CD14-positive monocyte (primary cell): ENCODE measurements at places on chromosomes 1 and 21. TPM values are rescaled to one million over a fixed set of nuclear protein-coding genes. Genes with fewer than 3 reads are reported as not detected.

The TEDDM1 gene
- polyA plus RNA-seq, result 0.07 TPM

The GNG4 gene
- not detected for polyA plus RNA-seq

The DMRTA2 gene
- polyA plus RNA-seq, result not detected in 2 replicates

The PARS2 gene
- 0.62 and 0.73 TPM in 2 replicates for polyA plus RNA-seq

The CELA2A gene
- polyA plus RNA-seq, result not detected

The RHBG gene
- not detected for polyA plus RNA-seq

The CNKSR1 gene
- not detected for polyA plus RNA-seq

The CLDN19 gene
- polyA plus RNA-seq, result 0.08 TPM in 1 of 2 replicates, not detected in the other

The ANGPTL3 gene
- not detected for polyA plus RNA-seq

The ZBTB8OS gene
- 83.3 TPM for polyA plus RNA-seq

The MTX1 gene
- 86.0 TPM for polyA plus RNA-seq

DNA sequence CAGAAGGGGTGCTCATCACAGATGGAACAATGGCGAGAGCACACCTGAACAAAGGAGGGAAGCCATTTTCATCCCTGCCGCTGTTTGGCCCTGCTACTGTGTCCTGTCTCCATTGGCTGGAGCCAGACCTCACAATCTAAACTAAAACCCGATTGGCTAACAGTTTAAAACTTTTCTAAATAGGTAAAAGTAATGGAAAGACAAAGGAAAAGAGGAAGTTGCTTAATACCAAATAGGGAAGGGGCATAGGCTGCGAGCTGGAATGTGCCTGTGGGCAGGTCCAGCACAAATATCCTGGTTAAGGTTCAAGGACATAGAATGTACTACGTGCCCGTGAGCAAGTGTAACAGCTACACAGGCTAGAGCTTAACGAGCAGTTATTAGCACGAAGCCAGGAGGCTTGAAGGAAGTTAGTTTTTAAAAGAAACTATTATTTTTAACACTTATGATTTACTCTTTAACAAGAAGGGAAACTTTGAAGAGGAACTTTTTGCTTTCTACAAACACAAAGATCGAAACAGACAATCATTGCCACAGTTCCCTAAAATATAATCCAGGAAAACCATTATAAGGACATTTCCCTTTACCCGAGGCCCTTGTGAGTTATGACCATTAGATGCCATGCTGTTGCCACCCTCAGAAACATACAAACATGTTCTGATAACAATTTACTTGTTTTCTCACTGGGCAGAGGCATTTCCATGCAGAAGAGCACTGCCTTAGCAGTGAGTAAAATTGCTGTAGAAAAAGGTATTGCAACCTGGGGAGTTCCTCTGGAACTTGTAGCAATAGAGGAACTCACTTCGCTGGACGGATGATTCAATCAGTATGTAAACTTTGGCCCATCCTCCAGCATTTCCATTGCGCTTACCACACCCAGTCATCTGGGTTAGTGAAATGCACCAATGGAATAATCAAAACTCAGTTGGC, 4.8 kb upstream of the PTTG1IP start:
- peak; percentile 96 for DNase-seq

DNA sequence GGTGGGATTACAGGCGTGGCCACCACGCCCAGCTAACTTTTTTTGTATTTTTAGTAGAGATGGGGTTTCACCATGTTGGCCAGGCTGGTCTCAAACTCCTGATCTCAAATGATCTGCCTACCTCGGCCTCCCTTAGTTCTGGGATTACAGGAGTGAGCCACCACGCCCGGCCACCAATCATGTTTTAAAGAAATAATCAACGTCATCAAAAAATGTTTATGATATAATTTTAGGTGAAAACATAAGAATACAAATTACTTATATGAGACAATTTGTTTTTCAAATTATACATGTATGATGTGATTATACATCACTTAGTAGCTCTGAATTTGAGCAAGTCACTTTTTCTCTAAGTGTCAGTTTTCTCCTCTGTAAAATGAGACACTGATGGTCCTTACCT, 31.6 kb upstream of the SSBP3 start:
- DNase-seq, result no peak

- DNase-seq, result no peak
Measured at GRCh38 chr1:155983191-155984024, 5.1 kb upstream of the ARHGEF2 start.

- no peak for DNase-seq
Measured at GRCh38 chr1:76481672-76482071, 385.6 kb upstream of the ST6GALNAC5 start.

GRCh38 chr1:153849487-153850185, 73.1 kb downstream of the GATAD2B start:
- peak; percentile 27 for DNase-seq

GRCh38 chr1:17539118-17539476, 401 bp upstream of the ARHGEF10L start:
- DNase-seq, result no peak

- DNase-seq, result no peak
Measured at GRCh38 chr1:206578978-206579374, 33.3 kb downstream of the EIF2D start.

GRCh38 chr1:4032571-4032970, 132.5 kb upstream of the C1orf174 start:
- DNase-seq, result no peak

DNA sequence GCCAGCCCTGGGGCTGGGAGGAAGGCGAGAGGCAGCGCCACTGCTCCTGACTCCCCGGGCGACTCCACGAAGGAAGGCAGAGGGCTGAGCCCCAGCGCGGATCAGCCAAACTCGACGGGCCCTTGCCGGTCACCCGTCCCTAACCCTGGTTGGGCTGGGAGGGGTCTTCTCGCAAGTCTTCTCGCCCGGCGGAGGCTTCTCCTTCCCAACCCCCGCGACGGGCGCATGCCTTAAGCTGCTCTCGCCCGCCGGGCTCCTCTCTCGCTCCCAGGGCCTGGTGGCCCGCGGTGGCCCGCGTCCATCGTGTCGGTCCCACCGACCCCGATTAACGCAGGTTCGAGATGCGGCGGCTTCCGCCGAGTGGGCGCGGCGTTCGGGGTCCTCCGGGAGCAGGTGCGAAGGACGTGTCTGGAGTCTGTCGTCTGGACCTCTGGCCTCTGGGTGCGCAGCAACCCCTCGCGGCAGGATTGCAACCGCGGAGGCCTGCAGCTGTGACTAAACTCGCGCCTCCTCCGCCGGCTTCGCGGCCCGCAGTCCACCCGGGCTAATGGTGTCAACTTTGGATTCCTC, 29.0 kb upstream of the PPM1J start:
- no peak for DNase-seq

DNA sequence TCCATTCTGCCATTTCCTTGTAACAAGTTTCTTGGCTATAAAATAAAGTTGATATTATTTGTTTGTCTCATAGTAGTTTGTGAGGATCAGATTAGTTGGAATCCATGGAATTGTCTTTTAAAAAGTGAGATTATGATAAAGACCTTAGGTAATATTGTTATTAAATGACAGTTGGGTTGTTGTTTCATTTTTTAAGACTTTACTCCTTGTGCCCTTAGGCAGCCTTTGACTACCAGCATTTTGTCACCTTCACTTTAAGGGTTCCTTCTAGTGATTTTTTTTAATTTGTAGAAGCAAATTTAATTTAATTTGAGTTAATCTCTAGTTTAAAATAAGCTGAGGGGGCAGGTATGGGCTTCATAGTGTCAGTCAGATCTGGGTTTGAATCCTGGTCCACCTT, 84.6 kb upstream of the ZNF326 start:
- no peak for DNase-seq

DNA sequence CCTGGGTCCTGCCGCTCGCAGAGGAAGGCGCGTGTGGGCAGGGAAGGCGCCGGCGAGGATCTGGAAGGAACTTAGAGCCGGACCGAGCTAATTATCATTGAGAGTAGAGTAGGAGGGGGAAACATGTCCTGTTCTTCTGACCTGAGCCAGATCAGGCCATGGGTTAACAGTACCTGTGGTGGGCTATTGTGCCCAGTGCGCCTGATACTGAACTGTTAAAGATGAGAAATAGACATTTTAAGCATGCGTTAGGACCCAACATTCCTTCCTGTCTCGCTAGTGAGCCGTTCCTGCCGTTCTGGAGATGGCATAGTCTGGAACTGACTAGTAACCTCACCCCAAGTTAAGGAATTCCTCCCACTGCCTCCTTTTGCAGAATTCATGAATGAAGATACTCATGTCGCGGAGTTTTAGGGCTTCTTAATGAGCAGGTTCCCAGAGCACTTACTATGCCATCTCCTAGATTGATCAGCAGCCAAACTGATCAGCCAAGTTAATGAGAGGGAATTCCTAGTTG, 870 bp downstream of the STRIP1 start:
- DNase-seq, result no peak

- peak; percentile 47 for DNase-seq
Measured at GRCh38 chr1:154324669-154325582, at the start of gene ATP8B2. Gene ATP8B2, plus strand, starts transcription at chr1:154325525. Its CDS starts 2,617 bp downstream, at chr1:154328142.

GRCh38 chr1:226593541-226593940, 45.0 kb downstream of the STUM start:
- no peak for DNase-seq

DNA sequence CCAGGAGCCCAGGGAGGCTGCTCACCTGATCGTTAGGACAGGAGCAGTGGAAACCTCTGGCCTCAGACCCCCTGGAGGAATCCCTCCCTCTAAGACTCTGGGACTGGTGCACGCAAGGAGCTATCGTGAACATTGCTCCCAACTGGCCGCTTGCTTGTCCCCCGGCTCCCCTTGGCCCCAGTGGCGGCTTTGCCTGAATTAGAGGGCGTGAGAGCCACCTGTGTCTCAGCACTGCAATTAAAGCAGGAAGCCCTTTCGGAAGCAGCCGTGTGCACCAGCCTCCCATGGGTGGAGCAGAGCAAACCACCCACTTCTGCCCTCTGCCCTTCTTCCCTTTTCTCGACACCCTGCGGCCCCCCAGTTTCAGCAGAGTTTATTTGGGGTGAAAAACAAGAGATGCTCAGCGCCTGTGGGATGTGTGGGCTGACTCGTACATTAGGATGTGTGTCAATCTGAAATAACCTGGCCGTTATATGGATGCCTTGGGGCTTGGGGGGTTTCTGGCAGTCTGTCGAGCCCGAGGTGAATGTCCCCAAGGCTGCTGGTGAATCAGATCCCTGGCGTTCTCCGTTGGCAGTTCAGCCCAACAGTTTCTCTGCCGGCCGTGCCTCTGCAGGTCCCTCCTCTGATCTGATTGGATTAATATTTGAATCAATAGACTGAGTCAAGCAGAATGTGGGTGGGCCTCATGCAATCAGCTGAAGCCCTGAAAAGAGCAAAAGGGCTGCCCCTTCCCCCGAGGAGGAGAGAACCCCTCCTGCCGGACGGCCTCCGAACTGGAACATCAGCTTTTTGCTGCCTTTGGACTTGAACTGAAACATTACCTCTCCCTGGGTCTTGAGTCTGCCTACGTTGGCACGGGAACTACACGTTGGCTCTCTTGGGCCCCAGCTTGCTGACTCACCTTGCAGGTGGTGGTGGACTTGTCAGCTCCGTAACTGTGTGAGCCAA, 7.3 kb upstream of the UMODL1 start:
- peak; percentile 72 for DNase-seq

GRCh38 chr1:1873186-1873585, 17.7 kb downstream of the GNB1 start:
- no peak for DNase-seq

GRCh38 chr1:108663074-108663473, 2.2 kb upstream of the HENMT1 start:
- no peak for DNase-seq

- DNase-seq, result no peak
Measured at GRCh38 chr1:145849356-145850160, 4.1 kb downstream of the NUDT17 start.

DNA sequence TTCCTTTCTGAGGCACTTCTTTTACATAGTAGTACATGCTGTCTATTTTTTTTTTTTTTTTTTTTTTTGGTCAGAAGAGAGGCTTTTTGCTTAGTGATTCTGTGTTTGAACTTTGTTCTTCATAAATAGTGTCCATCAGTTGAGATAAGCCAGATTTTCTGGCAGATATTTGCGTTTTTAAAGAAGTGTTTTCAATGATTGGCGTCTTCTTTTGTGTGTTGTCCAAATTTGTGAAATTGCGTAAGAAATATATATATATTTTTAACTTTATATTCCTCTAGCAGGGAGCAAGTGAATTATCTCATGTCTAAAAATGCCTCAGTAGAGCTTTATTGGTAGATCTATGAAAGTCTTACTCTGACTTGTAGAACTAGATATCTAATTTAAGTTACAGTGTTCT, 28.3 kb downstream of the NEK7 start:
- DNase-seq, result no peak

DNA sequence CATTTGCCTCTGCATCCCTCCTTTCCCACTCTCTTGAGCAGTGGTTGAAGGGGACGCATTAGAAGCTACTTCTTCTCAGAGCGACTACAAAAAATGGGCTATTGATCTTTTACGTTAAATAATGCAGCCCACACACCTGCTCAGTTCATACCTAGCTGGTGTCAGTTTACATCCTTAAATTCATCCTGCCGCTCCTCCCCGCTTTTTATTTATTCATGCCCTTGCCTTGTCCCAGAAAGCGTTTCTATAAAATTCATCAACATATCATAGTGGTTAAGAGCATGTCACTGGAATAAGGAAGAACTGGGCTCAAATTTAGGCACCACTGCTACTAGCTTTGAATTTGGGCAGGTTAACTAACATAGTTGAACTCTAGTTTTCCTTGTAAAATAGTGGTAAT, 66.0 kb upstream of the TINAGL1 start:
- no peak for DNase-seq
